ENCODE measurements at places on chromosomes 11 and 22.
A peak's percentile ranks its signal among the peaks of the same experiment; 100 is the strongest.

DNA sequence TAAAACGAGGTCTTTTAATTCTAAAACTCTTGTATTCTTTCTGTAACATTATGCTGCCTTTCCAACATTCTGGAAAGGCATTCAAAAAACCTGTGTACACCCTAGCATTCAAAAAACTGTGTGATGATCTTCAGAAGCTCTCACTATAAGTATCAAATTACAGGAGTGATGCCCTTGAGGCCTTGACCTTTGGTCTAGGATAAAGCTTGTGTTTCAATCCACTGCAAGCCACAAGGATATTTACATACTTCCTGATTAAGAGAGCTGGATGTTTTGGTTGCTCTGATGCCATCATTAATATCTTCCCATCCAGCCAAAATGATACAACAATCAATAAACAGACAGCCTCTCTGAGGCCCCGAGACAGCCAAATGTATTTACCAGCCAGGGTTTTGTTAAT, 11.9 kb downstream of the CLPB start:
- DNase-seq = no peak

DNA sequence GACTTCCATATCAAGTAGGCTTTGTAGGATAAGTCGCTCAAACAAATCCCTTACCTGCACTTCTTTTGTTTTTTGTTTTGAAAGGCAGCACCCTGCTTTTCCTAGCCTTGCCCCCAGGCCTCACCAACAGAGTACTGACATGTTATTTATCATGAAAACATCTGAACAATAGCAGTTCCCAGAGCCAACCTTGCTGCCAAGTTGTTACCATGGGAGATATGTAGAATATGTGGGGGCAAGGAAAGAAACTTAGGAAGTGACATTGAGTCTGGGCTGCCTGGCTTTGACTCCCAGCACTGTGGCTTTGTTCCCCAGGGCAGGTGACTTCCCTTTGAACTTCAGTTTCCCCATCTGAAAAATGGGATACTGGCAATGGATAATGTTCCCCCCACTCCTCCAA, 53.4 kb upstream of the CRYBB3 start:
- DNase-seq = no peak

- no peak for DNase-seq
These were observed 314.0 kb upstream of the ANO3 start for GRCh38 chr11:26017903-26018302.

GRCh38 chr11:107413352-107413751, 44.3 kb downstream of the CWF19L2 start:
- no peak for DNase-seq

DNA sequence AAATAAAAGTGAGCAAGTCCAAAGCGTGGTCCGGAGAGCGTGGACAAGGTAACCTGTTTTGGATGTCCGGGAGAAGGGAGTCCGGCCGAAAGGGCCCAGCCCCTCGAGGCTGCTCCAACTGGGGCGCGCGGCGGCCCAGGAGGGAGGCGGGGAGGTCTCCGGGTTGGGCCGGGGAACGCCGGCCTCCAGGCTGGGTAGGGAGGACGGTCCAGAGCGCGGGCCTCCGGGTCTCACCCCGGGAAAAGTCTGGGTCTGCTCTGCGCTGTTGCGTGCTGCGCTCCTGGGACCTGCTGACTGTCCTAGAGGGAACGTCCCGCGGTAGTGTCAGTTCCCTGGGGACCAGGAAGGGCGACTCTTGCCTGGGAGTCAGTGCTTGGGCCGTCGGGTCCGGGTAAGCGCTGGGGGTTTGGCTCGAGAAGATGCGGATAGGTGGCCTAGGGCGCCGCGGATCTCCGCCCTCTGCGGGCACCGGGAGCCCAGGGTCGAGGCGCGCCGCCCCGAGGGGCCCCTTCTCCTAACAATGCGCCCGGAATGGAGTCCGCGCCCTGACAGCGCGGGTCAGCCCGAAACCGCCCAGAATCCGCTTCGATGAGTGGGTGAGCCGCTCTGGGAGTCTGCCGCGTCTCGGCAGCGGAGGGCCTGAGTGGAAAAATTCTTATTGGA, 988 bp upstream of the FLI1 start:
- peak; percentile 32 for DNase-seq

DNA sequence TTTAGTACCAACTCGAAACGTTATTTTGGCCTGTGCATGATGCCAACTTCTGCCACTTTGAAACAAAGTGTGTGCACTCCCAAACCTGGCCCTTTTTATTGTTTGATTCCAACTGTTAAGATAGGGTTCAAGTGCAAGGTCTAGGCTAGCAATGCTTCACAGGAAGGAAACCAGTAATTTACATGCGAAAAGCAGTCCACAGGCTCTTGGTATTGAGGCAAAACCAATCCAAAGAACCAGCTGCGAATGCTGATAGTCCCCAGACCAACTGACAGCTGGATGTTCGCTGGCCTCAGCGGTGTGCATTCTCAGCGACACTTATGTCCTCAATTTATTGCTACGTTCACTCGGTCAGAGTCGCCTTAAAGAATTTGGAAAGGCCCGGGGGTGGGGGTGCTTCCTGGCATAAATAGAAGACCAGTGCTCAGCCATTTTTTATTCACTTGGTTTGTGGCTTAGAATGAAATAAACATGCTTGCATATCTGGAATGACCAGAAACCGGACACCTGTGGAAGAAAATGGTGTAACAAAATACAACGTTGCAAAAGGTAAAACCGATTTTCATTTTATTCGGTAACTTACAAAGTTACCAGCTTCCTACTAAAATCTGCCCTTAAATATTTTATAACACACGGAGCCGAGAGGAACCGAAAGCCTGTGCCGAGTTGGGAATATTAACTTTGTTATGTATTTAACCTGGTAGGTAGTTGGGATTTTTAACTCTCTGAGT, 1.6 kb downstream of the CPT1A start:
- no peak for DNase-seq

GRCh38 chr11:1997755-1998154, at the start of gene H19:
H19 (minus strand) TSS chr11:1997842.
- no peak for DNase-seq

- DNase-seq = no peak
These were observed 669.4 kb downstream of the OPCML start for GRCh38 chr11:132862933-132863332.

DNA sequence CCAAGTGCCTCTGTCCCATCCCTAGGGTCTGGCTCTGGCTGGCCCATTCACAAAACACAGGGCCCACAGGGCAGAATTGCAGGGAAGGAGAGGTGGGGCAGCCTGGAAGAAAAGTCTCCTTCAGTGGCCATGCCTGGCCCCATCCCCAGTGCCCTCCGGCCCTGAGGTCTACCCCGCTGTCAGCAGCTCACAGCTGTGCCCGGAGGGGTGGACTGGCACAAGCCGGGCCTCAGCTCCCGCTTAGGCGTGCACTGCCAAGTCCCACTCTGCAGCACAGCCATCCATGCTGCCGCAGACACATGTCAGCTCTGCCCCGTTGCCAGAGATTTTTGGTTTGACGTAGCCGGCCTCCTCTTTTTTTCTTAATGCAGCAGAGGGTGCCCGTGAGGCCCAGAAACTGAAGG, 3.9 kb upstream of the SCN2B start:
- no peak for DNase-seq

Measured in central memory CD4-positive, alpha-beta T cell (primary cell).